ENCODE measurements at places on chromosomes 3 and 15. TPM values are rescaled to one million over a fixed set of nuclear protein-coding genes. Genes with fewer than 3 reads are reported as not detected.

The SI gene
- total RNA-seq: not detected

DNA sequence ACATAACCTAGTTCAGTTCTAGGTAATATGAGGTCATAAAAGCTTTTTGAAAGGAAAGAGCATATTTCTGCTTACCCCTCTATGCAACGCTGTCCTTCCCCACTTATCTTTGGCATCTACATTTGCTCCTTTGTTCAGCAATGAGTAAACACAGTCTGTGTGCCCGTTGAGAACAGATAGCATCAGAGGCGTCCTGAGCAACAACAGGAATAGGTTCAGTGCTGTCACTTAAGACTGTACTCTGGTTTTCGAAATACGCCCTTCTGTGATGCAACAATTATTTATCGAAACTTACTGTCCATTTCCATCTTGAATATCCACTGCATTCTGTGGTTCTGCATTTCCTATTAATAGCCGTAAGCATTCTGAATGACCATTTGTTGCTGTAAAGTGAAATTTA lies 84.4 kb downstream of the BTD start:
- H3K4me3 ChIP-seq: no peak overlapping the region
- DNase-seq: no peak
- no peak overlapping the region for H3K27ac ChIP-seq
- H3K27me3 ChIP-seq: no peaks in the 10 kb centered on the region
- H3K36me3 ChIP-seq: peaks cover 44% of the 10 kb centered on the region

DNA sequence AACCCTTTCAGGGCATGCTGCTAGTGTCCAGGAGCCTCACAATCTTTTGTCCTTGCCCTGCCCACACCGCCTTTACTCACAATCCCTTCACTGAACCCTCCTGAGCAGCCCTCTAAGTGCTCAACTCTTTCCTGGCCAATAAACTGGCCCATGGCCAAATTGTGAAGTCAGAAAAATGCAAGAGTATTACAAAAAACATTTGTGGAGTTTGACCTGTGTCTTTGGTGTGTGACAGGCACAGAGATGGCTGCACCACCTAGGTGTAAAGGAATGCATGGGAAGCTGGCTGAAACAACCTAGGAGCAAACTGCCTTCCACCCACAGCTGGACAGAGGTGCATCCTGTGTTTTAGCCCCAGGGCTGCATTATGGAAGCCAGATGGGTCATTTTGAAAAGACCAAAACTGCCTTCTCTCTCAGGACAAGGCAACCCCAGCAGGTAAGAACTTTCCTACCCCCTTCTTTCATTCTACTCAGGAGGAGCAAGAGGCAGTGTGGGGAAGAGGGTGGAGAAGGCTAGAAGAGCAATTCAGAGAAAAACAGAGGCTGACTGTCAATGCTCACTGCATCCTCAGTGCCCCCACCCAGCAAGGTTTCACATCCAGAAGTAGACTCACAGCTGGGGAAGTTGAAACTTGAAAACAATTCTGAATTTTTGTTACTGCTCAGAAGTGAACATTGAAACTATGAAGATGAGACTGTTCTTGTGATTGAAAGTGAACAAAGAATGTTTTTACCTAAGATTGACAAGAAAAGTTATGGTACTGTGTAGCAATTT lies 78.6 kb downstream of the TRIM42 start:
- H3K4me1 ChIP-seq: no peaks in the 10 kb centered on the region

- H3K27ac ChIP-seq: no peak overlapping the region
- no peak overlapping the region for H3K4me3 ChIP-seq
- no peaks in the 10 kb centered on the region for H3K4me1 ChIP-seq
- no peak for DNase-seq
Measured at GRCh38 chr3:107578523-107578922, 55.8 kb downstream of the BBX start.

GRCh38 chr3:123088387-123088786 lies 21.6 kb downstream of the PDIA5 start:
- no peak overlapping the region for H3K4me3 ChIP-seq
- no peak for DNase-seq
- peaks cover 2% of the 10 kb centered on the region for H3K27me3 ChIP-seq
- H3K27ac ChIP-seq: no peak overlapping the region
- H3K4me1 ChIP-seq: peaks cover 28% of the 10 kb centered on the region

DNA sequence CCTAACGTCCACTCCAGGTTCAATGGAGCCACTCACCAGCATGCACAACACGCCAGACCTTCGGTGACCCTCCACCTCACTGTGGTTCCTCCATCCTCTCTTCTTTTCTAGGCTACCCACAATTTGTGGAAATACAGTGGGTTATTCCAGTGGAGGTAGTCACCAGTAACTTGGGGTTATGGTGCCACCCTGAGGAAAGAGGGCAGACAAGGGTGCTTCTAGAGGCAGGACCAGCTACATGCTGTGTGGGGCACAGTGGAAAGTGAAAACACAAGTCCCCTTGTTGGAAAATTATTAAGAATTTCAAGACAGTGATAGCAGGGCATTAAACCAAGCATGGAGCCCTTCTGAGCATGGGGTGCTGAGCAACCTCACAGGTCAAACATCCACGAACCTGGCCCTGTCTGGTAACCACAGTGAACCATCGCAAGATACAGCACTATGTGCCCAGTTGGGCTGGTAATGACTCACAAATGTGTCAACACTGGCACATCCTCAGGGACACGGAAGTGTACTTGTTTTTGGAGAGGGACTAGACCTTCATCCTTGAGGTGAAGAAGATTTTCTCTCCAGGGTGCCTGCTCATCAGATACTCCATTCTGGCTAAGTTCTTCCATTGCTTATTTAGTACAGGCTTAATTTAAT lies 166.7 kb downstream of the STT3B start:
- no peaks in the 10 kb centered on the region for H3K27me3 ChIP-seq
- no peaks in the 10 kb centered on the region for H3K4me1 ChIP-seq
- no peak for DNase-seq
- H3K27ac ChIP-seq: no peak overlapping the region

GRCh38 chr3:126945891-126946290 lies 37.0 kb upstream of the PLXNA1 start:
- DNase-seq: no peak
- no peaks in the 10 kb centered on the region for H3K27me3 ChIP-seq
- H3K27ac ChIP-seq: no peak overlapping the region
- no peak overlapping the region for H3K4me3 ChIP-seq

Data from astrocyte (in vitro differentiated cells and primary cell).